ENCODE measurements at places on chromosomes 12 and 14.

DNA sequence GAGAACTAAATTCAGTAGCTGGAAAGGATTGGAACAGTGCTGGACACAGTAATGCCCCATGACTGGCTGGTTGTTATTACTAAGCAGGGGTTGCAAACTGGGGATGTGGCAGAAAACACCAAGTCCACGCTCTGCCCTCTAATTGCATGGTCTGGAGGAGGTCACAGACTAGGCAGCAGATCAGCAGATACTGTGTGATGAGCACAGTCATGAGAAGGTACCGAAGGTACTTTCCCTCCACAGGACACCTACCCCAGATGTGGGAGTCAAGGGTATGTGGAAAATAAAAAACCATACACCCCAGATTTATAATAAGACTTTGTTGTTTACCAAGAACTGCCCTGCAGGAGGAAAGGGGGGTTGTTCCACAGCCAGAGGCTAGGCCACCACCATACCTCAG is 175.3 kb downstream of the PELI2 start:
- DNase-seq, result no peak

- DNase-seq, result peak; percentile 3
Observed at GRCh38 chr12:125983094-125983783, 918.0 kb downstream of the AACS start.

GRCh38 chr14:54312166-54312801 is 84.5 kb upstream of the CDKN3 start:
- no peak for DNase-seq

DNA sequence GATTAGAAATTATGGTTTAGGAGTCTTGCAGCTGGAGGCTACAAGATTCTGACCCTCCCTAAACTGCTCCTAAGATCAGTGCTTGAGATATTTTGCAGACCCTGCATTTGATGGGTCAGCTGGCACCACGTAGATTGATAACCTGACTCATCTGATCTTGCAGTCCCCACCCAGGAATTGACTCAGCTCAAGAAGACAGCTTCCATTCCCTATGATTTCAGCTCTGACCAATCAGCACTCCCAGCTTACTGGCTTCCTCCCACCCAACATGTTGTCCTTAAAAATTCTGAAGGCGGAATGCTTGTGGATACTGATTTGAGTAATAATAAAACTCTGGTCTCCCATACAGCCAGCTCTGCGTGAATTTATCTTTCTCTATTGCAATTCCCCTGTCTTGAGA is 23.2 kb upstream of the MTHFD1 start:
- DNase-seq, result no peak

DNA sequence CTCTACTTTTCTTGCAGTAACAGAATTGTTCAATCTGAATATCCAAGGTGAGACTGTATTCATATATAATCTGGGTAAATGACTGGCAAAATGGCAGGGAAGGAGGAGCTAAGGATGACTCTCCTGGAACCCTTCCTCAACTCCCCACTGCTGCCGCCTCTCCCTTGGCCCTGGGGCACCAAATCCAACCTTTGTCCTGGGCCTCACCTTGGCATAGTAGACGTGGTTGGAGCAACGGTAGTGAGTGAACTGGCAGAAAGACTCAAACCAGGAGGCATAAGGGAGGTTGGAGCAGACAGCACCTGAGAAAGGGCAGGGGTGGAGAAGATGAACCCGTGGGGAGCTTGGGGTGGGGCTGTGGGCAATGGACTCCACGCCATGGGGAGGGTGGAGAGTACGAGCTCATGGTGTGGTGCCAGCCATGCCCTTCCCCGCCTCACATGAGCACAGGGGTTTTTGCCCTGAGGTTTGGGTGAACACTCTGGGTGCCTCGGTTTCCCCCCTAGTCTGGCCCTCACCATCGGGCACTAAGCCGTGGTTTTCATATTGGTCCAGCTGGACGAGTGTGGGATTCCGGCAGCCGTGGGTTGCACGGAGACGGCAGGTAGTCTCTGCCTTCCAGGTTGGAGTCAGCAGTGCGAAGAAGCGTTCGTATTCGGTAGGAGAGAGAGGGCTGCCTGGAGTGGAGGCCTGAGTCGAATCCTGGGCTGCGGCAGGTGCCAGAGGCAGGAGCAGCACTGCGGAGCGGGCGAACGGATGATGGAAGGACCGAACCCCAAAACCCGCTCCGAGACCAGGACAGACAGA is 753 bp downstream of the ACRBP start:
- no peak for DNase-seq

GRCh38 chr14:86652526-86652925 is 1122.6 kb downstream of the FLRT2 start:
- no peak for DNase-seq

DNA sequence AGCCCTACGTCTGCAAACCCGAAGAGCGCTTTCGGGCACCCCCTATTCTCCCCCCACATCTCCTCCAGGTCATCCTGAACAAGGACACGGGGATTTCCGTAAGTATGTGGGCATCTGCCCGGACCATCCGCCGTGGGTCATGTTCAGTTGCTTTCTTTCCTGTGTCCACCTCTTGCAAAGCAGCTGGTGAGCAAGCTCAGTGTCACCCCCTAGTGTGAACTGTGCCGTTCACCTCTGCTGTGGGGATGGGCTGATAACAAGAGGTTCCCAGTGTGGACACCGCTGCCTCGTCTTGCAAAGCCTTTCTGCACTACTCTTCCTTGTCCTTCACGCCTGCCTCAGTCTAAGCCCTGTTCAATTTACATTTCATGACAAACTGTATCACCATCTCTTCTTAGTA is 8.6 kb downstream of the PRKAB1 start:
- DNase-seq, result no peak

DNA sequence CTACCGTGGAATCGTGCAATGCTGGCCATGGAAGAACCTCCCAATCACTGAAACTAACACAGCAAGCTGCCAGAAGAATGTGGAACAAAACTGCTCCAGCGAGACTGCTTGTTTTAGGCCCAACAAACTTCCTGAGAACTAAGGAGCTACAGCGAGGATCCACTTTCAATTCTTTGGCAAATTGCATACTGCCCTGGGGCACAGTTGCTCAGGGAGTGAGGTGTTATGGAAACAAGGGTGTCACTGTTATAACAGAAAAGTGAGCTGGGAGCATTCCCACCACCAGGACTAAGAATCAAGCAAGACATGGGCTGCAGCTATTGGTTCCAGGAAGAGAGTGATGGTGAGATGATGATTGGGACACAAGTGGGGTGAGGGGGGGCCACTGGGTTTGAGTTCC is 1606.1 kb upstream of the FLRT2 start:
- no peak for DNase-seq

DNA sequence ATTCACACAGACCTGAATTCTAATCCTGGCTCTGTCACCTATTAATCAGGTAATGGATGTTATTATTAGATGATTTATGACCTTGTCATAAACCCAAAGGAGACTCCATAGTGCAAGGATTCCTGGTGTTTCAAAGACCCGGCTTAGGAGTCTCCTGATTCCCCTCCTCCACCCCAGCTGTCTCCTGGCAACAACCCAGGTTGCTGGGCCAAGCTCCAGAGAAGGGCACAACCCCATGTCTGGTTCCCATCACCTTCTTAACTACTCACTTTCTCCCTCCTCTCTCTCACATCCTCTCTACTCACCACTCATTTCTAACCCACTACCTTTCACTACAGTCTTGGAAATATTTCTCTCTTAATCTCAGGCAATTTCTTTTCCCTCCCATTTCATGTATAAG is 41.6 kb downstream of the RHOJ start:
- DNase-seq, result no peak

DNA sequence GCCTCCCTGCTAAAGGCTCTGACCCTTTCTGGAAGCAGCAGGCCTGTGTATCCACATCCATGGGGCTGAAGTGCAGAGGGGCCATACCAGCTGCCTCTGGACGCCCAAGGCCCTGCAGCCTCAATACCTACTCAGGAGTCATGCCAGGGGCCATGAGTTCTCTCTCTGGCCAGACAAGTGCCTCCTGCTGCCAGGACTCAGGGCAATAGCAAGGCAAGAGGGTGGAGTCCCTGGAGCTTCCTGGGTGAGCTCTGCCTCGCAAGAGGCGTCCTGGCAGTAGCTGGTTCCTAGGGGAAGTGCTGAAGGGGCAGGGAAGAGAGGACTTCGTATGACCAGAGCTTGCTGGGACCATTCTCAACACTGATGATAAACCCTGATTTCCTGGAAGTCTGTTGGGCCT is 10.9 kb upstream of the ENDOU start:
- no peak for DNase-seq

GRCh38 chr14:50830932-50831725 is at the start of gene NIN:
NIN (minus strand) TSS chr14:50831162; CDS start chr14:50822056, 9,106 bp downstream.
- DNase-seq, result peak; percentile 78

DNA sequence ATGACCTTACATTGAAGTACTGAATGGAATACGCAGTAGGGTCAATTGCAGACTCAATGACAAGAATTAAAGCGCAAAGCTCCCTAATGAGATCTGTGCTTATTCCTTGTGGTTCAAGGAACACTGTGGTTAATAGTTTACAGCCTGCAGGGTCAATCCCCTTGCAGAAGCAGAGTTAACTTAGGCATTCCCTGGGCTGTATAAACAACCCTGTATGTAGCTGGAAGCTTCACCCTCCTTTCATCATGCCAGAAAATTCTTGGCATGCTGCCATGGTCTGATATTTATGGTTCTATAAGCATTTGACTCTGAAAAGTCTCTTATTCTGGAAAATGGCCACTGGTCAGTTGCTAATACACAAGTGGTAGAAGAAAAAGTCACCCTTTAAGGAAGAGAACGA is 227.7 kb downstream of the NOVA1 start:
- no peak for DNase-seq

DNA sequence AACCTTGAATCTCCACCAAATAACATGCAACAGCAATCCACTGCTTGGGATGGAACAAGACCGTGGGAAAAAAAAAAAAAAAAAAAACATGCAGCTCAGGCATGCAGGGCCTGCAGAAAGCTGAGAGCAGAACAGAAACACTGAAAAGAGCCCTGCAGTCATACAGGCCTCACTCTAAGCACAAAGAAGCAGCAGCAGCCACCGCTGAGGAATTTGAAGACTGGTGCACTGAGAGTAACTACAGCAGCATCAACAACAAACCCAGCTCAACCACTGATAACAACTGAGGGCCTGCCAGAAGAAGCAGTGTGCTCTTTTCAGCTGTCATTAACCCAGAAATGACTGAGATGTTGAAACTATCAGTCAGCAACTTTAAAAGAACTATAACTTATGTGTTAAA is 354.7 kb upstream of the TMTC1 start:
- no peak for DNase-seq

- DNase-seq, result peak; percentile 36
Observed at GRCh38 chr12:28543021-28543890, 353.0 kb downstream of the CCDC91 start.

- DNase-seq, result peak; percentile 64
Observed at GRCh38 chr12:113232840-113233585, 11.7 kb downstream of the TPCN1 start.

DNA sequence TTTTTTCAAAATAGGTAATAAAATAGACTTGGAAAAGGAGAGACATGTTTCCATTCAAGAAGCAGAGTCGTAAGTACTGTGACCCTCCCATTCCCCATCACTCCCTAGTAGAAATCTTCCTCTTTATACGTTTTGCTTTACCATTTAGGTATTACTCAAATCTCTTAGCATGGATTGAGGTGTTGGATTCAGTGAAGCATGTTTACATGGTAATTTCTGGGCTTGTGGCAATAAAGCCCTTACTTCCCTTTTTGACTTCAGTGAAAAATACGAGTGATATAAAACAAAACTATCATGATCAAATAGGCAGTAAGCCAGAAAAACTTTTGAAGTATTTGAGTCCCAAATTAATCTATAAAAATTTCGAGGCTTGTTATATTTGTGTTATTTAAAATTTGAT is 27.4 kb downstream of the RAB21 start:
- DNase-seq, result no peak
